Fibroblast of upper back skin (primary cell): ENCODE measurements at places on chromosomes 6 and 20.

GRCh38 chr6:40953486-40953885 lies 85.5 kb downstream of the UNC5CL start:
- DNase-seq, result peak; percentile 39

GRCh38 chr20:12111431-12112088 lies 193.9 kb downstream of the BTBD3 start:
- no peak for DNase-seq

GRCh38 chr6:82268301-82268846 lies 20.8 kb upstream of the IBTK start:
- peak; percentile 35 for DNase-seq

DNA sequence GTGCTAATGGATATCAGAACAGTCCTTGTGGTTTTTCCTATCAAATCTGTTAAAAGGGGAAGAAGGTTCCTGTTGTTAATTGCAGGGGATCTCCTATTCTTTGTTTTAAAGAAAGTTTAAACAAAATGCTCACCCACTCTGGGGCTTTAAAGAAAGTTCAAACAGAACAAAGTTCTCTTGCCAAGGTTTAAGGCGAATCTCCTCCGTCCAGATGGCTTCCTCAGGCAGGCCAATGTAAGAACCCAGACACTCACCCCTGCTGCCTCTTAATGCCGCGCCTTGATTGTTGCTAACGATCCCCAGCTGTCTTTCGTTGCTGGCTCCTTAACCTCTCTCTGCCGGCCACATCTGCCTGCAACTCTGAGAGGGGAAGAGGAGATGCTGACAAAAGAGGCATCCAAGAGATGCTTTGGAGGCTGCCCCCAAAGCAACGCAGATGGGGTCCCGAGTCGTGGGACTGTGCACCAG lies 235.0 kb upstream of the PRDM1 start:
- peak; percentile 60 for DNase-seq

GRCh38 chr20:24855848-24856247 lies 93.2 kb upstream of the CST7 start:
- no peak for DNase-seq

DNA sequence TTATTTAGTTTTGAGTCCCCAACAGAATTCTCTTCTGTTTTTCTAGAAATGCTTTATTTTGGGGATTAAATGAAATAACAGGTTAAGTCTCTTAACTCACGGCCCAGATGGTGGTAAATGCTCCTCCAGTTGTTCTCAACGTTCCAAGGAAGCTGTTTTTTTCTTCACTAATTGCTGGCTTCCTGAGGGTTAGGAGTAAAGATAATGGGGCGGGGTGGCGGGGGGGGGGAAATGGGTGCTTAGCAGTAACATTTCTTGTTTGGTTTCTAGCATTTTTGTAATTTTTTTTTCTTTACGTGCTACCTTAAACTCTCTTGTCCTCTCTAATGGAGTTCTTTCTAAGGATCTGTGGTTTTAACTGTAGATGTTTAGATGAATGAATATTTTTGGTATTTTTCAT lies 2.2 kb downstream of the SRSF3 start:
- DNase-seq, result peak; percentile 35

- no peak for DNase-seq
These were observed 33.1 kb downstream of the PTPN1 start for GRCh38 chr20:50543326-50543725.

DNA sequence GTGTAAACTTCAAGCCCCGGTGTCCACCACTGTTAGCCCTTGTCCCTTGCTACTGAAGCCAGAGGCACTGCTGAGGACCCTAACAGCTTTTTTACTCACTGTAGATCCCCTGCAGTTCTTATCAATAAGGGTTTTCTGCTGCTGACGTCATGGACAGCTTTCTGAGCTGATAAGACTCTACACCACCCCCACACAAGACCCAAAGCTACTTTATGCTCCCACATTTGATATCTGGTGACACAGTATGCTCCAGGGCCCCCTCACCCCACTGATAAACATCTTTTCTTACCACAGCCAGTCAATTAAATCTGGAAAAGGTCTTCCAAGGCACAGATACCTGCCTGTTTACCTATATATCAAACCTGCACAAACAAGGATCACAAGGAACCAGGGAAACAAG lies 65.3 kb downstream of the NUS1 start:
- DNase-seq, result no peak

DNA sequence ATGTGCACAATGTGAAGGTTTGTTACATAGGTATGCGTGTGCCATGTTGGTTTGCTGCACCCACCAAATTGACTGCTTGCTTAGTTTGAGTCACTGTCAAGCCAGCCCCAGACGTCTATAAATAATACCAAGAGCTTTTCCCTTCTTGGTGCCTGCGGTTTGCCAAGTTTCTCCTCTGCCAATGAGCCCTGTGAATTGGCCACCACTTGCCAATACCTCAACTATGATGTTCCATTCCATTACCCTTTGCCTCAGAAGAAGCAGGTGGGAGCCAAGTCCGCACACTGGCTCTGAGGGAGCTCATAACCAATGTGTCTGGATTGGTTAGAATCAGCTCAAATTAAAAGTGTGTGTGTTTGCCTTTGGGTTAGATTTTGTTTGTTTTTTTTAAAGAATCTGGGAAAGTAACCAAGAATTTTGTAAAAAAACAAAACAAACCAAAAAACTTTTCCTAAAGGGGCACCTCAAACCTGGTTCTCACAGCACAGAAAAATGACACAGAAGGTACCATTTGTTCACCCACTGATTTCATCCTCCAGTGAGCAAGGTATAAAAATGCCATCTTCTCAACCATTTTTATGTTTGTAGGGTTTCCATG lies 244.7 kb upstream of the PRND start:
- DNase-seq, result no peak

DNA sequence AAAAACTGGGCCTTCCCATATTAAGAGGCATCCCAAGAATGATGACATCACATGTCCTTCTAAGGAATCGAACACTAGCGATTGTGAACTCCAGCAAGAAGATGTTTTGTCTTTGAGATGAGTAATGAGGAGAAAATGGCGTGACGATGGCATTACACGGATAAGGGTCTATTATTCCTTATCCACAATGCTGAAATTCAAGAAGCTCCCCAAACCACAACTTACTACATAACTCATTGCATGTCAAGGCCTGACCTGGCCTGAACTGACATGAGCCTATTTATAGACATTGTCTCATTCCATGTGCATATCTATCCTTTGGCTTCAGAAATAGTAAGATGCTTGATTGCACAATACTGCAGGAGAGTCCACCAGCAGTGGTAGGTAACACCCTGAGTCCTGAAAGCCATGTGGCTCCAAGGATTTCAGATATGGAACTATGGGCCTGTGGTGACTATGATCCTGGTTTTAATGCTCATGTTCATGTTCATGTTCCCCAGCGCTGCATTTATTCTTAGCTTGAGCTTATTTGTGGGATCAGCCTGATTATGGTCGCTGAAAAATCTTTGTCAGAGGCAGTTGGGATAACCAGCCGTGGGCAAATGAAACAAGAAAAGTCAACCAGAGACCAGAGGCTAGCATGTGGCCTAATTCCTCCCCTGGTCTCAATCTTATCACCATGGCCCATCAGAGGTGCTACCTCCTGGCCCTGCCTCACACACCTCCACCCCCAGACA lies 183.2 kb upstream of the JARID2 start:
- DNase-seq, result peak; percentile 94

DNA sequence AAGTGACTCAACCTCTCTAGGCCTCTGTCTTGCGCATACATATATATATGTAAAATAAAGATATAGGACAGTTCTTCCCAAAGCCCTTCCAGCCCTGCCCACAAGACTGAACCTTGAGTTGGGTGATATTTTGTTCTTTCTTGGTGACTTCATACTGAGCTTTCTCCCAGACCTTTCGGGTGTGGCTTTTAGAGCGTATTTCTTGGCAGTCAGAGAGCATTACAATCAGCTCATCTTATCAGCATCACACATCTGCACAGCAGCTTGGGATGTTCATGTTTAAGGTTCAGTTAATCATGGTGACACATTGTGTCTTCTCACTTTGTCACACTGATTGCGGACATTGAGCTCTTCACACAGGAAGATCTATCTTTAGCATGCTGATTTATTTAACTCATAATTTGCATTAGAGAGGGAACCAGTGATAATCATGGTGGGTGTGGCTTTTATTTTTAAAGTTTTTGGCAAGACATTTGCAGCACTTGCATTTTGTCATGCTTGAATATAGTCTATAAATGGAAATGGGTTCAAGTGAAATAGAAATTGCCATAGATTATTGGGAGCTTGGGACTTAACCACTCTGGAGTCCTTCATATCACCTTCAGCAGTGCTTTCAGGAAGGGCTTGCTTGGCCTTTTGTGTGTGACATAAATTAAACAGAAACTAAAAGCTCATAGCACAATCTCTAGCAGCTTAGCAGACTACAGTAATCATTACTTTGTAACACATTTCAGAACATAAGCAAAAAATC lies 8.3 kb downstream of the KIF3B start:
- no peak for DNase-seq

- DNase-seq, result peak; percentile 74
These were observed 136.4 kb downstream of the MTFR2 start for GRCh38 chr6:136113736-136114173.

DNA sequence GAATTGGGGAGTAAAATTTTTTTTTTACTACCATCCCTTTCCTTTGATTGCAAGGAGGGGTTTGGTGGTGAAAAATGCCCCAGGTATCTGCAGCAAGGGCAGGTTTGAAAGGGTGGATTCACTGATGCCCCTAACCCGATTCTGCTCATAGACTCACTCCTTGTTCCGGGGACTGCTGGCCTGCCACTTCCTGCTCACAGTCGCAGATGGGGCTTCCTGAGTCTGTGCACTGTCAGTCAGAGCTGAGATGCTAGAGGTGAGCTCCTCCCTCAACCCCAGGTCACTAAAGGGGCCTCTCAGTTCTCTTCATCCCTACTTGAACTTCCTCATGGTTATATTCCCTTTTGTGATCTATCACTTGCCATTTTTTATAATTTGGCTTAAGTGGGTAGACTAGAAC lies 357.9 kb downstream of the FARS2 start:
- DNase-seq, result no peak

GRCh38 chr6:136467186-136467585 lies 83.0 kb downstream of the MAP7 start:
- DNase-seq, result no peak

DNA sequence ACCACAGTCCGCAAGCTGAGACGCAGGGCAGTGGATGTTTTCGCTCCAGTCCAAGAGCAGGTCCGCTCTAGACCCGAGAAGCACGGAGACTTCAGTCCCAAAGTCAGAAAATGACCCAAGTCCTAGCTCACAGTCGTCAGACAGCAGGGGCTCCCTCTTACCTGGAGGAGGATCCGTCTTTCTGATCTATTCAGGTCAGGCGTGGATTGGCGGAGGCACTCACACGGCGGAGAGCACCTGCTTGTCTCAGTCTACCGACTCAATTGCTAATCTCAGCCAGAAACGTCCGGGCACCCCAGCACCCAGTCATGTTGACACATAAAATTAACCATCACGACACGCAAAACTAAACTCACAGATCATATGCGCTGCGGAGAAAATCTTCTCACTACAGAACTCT lies 285.3 kb upstream of the CDH4 start:
- DNase-seq, result no peak

DNA sequence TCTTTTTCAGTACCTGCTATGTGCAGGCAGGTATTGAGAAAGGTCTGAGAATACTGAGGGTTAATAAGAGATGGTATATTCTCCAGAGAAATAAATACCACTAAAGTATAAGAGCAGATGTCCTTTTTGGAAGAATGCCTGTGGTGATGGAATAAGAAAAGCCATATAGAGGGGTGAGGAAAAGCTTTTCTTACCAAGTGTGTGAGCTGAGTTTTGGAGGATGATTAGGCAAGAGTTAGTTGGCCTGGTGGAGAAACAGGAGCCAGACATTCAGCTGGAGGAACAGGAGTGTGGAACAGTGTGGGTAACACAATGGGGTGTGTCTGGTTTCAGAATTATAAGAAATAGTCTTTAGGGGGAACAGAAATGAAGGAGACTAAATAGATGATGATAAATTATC lies 19.9 kb downstream of the ZNF451 start:
- peak; percentile 59 for DNase-seq

- no peak for DNase-seq
These were observed 623.3 kb upstream of the MANEA start for GRCh38 chr6:94953867-94954631.

- DNase-seq, result no peak
These were observed 45.8 kb upstream of the SYNDIG1 start for GRCh38 chr20:24423390-24424313.

DNA sequence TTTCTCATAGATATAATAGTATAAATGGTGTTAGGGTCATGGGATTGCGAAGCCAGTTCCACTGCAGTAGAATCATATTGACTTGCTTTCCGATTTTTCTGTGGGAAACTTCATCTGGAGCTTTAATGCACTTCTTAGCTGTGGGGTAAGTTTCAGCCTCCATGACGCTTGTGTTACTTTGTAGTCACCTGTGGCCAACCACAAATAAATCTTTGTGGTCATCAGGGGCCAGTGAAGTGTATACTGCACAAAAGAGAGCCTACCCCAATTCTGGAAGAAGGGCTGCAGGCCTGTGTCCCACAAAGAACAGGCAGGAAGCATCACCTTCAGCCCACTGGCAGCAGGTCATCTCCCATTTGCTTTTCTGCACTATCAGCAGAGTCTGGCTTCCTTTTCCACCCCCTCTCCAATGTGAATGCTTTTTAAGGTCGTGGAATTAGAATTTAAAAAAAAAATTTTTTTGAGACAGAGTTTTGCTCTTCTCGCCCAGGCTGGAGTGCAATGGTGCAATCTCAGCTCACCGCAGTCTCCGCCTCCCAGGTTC lies 32.0 kb downstream of the MTHFD1L start:
- DNase-seq, result no peak

DNA sequence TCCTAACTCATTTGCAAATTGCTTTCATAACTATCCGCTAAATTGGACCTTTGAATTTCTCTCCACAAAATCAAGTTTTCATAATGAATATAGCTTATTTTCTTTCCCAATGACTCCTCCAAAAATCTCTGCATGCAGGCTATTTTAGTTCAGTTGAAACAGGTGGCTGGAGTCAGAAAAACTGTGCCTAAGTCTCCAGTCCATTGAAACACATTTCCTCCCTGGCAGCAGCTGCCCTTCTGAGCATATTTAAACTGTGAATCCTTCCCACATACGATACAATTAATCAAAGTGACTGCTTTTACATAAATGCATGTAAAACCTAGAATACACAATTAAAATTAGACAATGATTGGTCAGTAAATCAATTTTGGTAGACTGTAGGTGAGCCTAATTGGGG lies 344.6 kb upstream of the MARCKS start:
- no peak for DNase-seq

DNA sequence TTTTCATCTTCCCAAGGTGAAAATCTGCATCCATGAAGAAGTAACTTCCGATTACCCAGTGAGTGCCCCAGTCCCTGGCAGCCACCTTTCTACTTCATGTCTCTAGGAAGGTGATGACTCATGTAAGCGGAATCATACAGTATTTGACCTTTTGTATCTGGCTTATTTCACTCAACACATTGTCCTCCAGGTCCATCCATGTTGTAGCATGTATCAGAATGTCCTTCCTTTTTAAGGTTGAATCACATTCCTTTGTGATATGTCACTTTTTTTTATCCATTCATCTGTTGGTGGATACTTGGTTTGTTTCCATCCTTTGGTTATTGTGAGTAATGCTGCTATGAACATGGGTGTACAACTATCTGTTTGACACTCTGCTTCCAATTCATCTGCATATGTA lies 176.3 kb upstream of the CDYL start:
- peak; percentile 91 for DNase-seq
